ENCODE measurements at places on chromosomes 6 and 20. TPM values are rescaled to one million over a fixed set of nuclear protein-coding genes. Genes with fewer than 3 reads are reported as not detected.

BFSP1 gene
- 6.0 TPM for total RNA-seq

NRSN1 gene
- not detected for total RNA-seq

PLN gene
- total RNA-seq = not detected

IPCEF1 gene
- total RNA-seq = under 0.01 TPM

PHACTR1 gene
- total RNA-seq = 0.96 TPM
